ENCODE measurements at places on chromosomes 5 and 9.

GRCh38 chr9:117772960-117773359 is 68.8 kb downstream of the TLR4 start:
- DNase-seq, result no peak

GRCh38 chr5:18553269-18553668 is 919.0 kb downstream of the TAF11L14 start:
- DNase-seq, result no peak

DNA sequence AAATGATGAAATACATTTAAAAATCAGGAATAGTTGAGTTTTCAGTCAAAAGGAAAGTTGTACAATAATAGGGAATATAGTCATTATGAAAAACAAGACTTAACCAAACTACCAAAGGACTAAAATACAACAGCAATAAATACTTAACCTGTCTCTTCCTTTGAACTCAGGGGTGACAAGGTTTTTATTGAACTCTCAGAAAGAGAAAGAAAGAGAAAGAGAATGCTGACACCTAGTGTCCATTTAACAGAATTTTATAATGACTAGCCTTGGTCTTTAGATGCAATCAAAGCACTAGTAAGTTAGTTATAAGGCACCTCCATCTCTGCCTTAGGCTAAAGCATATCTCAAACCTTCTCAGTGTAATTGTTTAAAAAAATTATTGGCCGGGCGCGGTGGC is 47.5 kb downstream of the UIMC1 start:
- DNase-seq, result no peak

DNA sequence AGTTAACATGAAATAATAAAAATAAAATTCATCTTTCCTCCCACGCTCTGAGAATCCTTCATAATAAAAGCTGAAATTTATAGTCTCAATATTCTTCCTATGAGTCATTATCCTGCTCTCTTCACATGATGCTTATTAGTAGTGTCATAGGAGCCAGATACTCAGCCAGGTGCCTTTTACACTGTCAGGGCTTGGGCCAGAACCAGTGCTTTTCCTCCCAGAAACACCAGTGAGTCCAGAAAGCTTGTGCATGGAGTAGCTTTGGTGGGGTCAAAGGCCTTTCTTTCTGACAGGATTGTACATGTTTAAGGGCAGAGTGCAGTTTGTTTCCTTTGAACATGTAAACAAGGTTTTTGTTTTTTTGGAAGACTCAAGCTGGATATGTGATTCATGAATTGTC is 6.8 kb downstream of the LSM11 start:
- DNase-seq, result no peak

DNA sequence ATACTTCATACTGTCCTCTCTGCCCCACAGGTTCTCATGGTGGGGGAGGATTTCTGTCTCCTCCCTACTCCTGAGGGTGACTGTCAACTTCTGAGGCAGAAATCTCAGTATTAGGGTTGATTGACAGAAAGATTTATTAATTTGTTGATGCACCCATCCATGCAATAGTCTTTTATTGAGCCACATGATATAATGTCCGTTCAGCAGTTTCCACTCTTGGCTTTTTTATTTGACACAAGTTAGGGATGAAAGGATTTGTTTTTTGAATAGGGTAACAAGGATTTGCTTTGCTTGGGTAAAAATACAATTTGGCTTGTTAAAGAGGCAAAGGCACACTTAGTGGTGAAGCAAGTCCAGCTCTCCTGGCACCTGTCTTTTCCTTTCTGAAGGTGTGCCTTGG is 125.0 kb downstream of the ADAMTSL1 start:
- DNase-seq, result no peak

DNA sequence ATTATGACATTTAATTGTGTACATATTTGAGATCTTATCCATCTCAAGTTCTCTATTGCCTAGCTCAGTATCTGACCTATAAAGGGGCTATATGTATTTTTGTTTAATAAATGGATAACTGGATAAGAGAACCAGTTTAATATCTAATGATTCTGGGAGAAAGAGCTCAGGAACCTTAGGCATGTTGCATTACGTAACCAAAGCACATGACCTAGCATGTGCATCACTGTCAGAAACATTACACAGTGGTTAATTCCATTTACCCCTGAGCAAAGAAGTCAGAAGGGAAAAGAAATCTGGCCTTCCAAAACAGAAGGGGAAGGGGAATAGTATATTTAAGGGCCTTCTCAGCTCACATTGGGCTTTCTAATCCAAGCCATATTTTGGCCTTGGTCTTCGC is 12.3 kb downstream of the PAPPA start:
- no peak for DNase-seq

- DNase-seq, result no peak
Observed at GRCh38 chr9:117587263-117587662, 116.9 kb upstream of the TLR4 start.

- DNase-seq, result no peak
Observed at GRCh38 chr5:109278141-109278540, 131.6 kb downstream of the PJA2 start.

DNA sequence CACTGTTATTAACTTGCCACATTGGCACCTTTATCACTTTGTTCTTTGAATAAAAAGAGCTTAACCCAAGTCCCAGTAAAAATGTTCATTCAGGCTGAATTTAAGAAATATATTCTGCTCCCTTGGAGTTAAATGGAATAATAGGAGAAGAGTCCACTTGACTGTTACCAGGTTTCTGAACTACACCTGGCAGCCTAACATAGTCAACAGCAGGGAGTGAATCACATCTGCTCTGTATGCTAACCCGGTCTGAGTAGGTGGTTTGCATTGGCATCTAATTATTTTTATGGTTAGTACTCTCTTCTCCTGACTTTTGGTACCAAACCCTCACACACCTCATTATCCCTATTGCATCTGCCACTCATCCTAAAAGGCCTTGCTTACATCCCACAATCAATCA is 86.7 kb downstream of the STK32A start:
- no peak for DNase-seq

DNA sequence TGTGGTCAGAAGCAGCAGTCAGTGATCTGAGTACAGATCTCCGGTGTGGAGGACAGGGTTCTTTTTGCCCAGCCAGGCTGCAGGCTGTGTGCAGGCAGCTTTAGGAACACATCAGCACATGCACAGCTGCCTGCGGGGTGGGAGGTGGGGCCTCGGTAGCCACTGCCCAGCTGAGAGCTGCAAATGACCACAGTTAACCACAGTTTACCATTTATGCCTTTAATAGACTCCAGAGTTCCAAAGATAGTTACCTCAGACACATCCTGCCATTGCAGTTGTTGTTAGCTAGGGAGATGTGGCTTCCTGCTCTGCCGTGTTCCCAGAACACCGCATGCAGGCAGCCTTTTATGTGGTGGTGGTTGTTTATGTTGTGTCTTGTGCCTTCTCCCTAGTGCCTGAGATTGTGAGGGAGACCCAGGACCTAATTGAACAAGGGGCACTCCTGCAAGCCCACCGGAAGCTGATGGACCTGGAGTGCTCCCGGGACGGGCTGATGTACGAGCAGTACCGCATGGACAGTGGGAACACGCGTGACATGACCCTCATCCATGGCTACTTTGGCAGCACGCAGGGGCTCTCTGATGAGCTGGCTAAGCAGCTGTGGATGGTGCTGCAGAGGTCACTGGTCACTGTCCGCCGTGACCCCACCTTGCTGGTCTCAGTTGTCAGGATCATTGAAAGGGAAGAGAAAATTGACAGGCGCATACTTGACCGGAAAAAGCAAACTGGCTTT is 10.2 kb downstream of the EXOC3 start:
- DNase-seq, result no peak

DNA sequence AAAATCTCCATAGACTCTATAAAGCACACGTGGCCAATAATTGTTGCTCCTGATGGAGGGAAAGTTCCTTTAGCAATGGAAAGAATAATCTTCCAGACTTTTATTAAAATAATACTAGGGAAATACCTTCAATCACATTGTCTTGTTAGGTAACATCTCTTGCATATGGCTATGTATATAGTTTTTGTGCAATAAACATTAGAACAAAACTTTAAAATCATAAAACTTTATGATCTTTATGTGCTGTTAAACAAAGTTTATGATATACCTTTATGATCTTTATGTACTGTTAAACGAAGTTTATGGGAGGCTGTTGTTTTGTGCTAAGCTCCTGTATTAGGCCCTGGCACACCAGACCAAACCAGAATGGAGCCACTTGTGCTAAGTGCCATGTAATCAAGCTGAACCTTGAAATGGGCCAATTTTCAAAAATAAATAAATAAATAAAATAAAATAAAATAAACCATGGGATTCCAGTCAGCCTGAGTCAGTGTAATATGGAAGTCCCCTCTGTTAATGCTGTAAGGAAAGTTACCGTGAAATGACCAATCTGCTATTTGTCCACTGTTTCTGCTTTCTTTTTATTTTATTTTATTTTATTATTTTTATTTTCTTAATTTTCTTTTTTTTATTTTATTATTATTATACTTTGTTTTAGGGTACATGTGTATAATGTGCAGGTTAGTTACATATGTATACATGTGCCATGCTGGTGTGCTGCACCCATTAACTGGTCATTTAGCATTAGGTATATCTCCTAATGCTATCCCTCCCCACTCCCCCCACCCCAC is 431.3 kb downstream of the SPATA31D1 start:
- DNase-seq, result no peak

DNA sequence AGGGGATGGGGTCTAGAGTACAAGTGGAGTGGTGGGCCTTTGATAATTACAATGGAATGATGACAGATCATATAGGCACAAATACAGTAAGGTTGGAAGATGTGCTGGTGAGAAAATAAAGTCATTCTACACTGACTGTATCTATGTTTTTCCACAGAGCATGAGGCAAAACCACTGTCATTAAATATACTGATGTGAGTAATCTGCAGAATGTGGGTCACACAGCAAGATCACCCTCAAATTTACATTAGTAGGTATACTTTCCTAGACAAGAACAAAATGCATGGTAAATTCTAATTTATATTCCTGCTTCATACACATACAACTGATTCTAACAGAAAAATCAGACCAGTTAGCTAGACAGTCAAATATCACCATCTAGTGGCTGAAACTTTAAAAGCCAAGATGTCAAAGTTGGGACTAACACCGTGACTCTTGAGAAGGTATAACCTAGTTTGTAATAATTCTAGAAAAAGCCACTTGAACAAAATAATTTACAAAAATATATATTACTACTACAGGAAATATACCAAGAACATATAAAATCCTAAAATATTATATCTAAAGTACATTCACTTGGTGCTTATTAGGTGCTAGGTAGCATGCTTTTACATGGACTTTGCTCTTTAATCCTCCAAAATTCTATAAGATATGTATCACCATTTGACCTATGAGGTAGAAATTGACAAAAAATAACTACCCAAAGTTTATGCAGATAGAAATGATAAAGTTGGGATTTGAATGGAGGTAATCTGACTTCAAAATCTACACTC is 19.5 kb downstream of the TTC33 start:
- no peak for DNase-seq

DNA sequence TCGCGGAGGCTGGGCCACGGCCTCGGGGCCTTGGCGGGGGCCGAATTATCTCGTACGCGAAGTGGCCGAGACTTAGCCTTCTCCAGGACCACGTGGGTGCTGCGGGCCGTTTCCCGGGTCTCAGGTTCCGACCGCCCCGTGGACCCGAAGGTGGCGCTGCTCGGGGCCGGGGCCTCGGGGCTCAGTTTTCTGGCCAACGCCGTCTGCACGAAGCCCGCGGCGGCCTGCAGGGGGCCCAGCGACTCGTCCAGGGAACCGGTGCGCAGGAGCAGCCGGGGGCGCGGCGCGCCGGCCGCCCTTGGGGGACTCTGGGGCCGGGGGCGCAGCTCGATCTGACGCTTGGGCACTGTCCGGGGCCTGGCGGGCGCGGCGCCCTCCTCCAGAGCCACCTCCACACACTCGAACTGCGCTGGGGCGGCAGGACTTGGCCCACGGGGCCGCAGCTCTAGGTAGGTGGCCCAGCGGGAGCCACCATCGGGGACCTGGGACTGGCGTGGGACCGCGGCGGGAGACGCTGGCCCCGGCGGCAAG is 716 bp downstream of the PROB1 start:
- no peak for DNase-seq

DNA sequence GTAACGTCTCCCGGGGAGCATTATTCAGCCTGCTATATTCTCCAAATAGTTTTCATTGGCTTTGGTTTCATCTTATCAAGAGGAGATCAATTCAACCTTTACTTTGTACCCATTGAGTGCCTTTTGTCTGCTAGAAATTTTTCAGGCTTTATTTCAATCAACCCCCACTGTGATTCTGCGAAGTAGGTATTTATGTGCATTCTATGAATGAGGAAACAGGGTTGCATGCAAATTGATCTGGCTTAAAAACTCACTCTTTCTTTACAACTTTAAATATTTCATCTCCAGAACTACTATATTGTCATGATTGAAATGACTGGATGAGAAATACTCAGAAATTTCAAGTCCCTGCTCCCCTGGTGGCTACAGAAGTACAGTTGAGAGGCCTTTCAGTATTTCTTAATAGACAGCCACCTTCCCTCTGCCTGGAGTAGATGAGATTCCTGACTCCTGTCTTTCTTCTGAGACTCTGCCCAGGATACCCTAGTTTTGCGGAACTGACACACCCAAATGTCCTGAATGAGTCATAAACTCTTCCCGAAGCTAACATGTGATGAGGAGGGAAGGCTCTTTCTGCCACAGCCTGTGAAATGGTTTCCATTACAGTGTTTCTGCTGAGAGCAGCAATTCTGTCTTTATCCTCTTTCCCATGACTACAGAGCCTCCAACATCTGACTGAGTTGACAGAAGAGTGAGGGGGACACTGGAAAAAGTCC is 52.6 kb upstream of the TNC start:
- DNase-seq, result no peak

DNA sequence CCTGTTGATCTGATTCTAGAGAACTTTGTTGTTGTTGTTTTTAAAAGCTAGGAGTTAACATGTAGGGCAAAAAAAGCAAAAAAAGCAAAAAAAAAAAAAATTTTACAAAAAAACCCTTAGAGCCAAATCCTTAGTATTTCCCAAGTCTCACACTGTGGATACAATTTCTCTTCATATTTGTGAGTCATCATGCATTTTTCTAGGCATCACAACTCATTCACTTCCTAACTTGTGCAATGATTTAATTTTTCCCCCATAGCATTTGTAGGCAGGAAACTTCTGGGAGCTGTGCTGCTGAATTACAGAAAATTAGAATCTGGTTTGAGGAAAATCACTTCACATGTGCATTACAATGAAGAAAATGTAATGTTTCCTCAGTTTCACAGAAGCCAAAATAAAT is 91.9 kb downstream of the MARCHF3 start:
- DNase-seq, result no peak

DNA sequence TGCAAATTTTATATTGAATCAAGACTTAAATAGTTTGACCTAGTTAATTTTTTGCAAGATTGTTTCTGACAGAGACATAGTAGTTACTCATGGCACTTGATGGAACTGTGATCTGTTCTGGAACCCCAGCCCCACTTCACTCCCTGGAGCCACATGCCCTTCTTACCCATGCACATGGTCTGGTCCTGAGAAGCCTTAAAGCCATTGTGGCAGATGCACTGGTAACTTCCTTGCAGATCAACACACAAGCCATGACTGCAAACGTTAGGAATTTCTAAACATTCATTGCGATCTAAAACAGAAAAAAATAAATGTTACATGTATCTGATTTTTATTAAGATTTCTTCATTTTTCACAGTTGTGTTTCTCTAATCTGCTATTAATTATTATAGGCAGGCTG is 221.2 kb downstream of the SLC12A2 start:
- no peak for DNase-seq

GRCh38 chr9:36258208-36258995 is at the start of gene GNE:
TSS of gene GNE (minus strand) at chr9:36258448. CDS start at chr9:36249355, 9,093 bp downstream.
- DNase-seq, result peak; percentile 93

All from substantia nigra (tissue), 51 donors.